ENCODE measurements at places on chromosomes 1 and 21. TPM values are rescaled to one million over a fixed set of nuclear protein-coding genes. Genes with fewer than 3 reads are reported as not detected.

DNAJC28 gene
- polyA plus RNA-seq = 2.9 TPM

DIRAS3 gene
- polyA plus RNA-seq = 5.4 TPM

NUDT4B gene
- polyA plus RNA-seq = not detected

DNA sequence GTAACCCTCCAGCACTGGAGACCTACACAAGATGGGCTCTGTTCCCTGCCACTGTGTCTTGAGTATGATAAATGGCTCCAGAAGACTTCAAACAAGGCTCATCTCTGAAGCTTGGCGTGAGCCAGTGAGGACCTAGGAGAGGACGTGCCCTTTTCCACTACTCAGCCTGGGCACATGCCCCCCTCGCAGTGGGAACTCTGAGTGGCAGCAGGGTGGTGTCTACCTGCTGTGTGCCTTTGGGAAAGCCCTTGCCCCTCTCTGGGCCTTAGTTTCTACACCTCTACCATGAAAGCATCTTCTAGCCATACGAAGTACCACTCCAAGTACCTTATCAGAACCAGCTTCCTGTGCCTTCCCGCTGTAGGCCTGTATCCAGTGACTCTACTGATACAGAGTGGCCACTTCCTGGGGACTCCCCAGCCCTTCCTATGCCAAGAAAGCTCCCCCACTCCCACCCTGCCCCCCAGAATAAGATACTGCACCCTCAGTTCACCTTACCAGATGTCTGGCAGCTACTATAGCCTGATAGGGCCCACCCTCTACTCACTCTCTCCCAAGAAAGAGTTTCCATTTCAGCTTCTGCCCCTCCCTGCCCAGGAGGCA, 3.1 kb upstream of the MOB3C start:
- no peak for DNase-seq

Measured in forelimb muscle (tissue), 1 donor.